Activated CD4-positive, alpha-beta T cell treated with anti-CD3 and anti-CD28 coated beads, Interleukin-2, amount 10 ng/mL, durations not matched to agents 7 days and 5 days (primary cell): ENCODE measurements at places on chromosomes 5 and 9.
A peak's percentile ranks its signal among the peaks of the same experiment; 100 is the strongest.

DNA sequence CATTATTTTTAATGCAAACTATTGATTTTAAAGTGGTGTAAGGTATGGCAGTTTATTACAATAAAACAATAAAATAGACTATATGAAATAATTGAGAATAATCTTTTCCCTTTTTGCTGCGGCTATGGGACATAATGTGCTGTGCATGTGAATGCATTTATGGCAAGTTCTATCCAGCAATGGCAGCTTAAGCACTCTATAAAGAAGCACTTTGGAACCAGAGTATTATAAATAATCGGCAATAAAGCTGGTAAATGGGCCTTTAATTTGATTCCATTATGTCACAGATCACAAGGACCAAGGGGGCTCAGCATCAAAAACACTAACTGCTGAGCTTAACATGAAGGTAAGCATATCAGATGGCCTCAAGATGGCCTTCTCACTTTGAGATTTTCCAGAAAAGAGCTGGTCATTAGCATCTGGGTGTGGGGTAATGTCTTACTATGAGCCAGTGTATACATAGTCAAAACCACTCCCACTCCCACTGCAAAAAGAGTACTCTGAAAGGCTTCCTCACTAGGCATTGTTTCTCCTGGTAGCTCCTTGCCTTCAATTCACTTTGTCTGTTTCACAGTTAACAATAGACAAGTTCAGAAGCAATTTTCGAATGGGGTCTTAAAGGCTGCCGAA lies 97.1 kb upstream of the ASTN2 start:
- H3K4me3 ChIP-seq: no peak overlapping the region
- no peaks in the 10 kb centered on the region for H3K27me3 ChIP-seq
- DNase-seq: no peak
- H3K36me3 ChIP-seq: no peaks in the 10 kb centered on the region

DNA sequence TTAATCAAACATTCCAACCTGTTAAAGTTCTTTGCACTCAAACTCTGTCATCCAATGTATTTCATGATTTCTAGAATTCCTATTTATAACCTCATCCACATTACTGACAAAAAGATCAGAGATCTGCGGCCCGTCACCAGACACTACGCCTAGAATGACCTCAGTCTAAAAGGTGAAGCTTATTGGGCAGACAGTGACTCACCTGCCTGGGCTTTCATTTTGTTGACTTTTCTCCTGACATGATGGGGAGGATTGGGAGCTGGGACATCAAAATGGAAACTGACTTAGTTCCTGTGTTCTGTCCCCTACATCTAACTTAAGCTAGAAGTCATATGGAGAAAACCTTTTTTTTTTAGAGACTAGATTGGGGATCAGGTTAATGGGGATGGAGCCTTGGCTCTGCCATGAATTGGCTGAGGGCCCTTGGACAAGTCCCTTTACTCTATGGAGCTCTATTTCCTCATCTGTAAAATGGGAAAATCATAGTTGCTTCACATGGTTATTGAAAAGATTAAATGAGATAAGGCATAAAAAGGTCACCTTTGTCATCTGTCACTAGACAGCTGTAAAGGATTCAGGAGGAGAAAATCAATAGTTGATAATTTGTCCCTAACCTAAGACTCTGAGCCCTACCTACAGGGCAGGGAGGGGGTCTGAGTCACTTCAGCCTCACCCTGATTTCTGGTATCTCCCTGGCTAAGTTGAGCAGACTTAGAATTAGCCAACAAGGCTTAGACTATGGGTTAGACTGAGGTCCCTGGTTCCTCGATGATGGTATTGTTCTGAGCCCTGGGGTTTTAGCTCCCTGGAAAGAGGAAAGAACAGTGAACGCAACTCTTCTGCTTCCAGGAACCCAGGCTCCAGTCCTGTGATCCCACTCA lies 224.8 kb upstream of the TBC1D2 start:
- H3K27me3 ChIP-seq: peaks cover 5% of the 10 kb centered on the region
- no peaks in the 10 kb centered on the region for H3K36me3 ChIP-seq
- DNase-seq: no peak
- no peak overlapping the region for H3K27ac ChIP-seq

DNA sequence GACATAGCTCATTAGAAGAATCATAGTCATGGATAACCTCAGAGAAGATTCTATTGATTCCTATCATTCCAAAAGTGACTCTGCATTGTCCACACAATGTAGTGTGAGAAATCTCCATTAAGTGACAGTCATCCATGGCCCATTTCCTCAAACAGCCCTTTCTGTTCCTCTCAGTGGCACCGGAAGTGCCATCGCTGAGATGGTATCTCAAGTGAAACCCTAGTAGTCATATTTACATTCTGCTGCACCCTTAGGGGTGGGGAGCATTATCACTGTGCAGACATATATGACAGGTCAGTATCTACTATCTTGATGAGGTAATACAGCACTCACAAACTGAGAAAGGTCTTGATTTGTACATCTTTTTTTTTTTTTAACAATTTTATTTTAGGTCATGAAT lies 55.4 kb upstream of the MIER3 start:
- H3K4me1 ChIP-seq: no peaks in the 10 kb centered on the region
- H3K27me3 ChIP-seq: peaks cover 3% of the 10 kb centered on the region
- no peak overlapping the region for H3K27ac ChIP-seq
- H3K4me3 ChIP-seq: no peak overlapping the region

DNA sequence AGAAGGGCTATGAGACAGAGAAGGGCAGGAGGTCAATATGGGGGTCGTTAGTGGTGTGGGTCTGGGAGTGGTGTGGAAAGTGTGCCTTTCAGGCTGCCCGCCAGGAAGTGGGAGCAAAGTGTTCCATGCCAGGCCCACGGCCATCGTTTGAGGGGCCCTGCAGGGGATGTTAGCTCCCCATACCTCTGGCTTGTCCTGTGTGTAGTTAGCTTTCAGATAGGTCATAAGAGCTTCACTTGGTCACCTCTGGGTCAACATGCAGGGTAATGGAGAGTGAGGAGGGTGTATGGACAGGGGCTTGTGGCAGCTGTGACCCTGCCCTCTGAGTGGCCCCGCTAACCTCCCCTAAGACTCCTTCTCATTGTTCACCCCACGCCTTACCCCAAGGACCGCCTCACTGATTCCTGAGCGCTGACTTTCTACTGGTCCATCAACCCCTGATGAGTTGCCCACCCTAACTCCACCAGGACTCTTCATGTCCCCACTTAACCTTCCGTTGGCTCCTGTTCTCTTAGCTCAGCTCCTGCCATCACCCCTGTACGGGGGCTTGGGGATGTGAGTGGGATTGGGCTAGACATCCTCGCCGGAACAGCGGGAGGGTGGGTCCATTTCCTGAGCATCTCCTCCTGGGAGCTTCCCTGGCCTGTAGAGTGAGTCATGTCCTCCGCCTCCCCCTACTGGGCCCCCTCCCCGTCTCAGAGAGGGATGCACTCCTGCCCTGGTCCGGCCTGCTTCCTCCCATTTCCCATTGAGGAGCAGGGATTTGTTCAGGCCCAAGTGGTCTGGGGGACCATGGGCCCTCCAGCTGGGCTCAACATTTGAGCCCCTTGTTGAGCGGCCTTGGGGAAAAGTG lies 125.7 kb downstream of the FGF18 start:
- no peak overlapping the region for H3K4me3 ChIP-seq
- H3K4me1 ChIP-seq: no peaks in the 10 kb centered on the region
- no peaks in the 10 kb centered on the region for H3K27me3 ChIP-seq
- no peaks in the 10 kb centered on the region for H3K36me3 ChIP-seq
- H3K27ac ChIP-seq: no peak overlapping the region

DNA sequence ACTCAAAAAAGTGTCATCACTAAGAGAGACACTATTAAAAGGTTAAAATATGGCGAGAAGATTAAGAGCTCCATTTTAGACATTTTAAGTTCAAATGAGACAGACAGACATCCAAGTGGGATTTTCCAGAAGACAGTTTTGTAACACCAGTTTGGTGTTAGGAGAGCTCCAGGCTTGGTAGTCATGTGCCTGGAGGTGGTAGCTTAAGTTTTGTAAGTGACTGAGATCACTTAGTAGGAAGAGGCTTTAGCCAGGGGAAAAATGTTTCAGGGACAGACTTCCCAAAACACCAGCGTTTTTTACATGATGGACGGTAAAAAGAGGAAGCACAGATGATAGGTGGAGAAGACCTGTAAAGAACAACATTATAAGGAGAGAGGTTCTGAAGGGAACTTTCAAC lies 150.3 kb downstream of the GIN1 start:
- no peak overlapping the region for H3K27ac ChIP-seq
- no peaks in the 10 kb centered on the region for H3K27me3 ChIP-seq
- no peak for DNase-seq
- H3K4me3 ChIP-seq: no peak overlapping the region

DNA sequence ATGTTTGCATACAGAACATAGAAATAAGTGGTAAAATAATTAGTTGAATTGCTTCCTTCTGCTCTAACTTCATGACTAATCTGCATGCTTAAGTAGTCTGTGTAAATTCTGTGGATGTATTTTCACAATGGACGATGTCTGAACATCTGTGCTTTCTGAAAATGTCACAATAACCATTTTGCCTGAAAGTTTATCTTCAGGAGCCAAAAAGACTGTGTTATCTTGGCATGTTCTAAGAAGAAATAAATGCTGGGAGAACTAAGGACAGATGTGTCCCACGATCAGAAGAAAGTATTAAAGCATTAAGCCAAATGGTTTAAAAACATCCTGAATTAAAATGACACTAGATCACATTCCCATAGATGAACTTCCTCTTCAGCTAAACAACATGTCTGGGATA lies 397.6 kb downstream of the SPOCK1 start:
- no peaks in the 10 kb centered on the region for H3K27me3 ChIP-seq
- H3K4me3 ChIP-seq: no peak overlapping the region
- H3K36me3 ChIP-seq: no peaks in the 10 kb centered on the region
- no peaks in the 10 kb centered on the region for H3K4me1 ChIP-seq
- no peak for DNase-seq
- H3K27ac ChIP-seq: no peak overlapping the region

- peaks cover 30% of the 10 kb centered on the region for H3K4me1 ChIP-seq
- peaks cover 90% of the 10 kb centered on the region for H3K27me3 ChIP-seq
- H3K4me3 ChIP-seq: peak overlapping the region; percentile 27
- DNase-seq: no peak
- peaks cover 3% of the 10 kb centered on the region for H3K36me3 ChIP-seq
- H3K27ac ChIP-seq: peak overlapping the region; percentile 74
Measured at GRCh38 chr5:116573279-116573701, 1.3 kb downstream of the SEMA6A start.

- no peaks in the 10 kb centered on the region for H3K36me3 ChIP-seq
- H3K4me3 ChIP-seq: no peak overlapping the region
- H3K4me1 ChIP-seq: no peaks in the 10 kb centered on the region
- H3K27ac ChIP-seq: no peak overlapping the region
Measured at GRCh38 chr9:34862043-34862442, 96.0 kb upstream of the PHF24 start.

DNA sequence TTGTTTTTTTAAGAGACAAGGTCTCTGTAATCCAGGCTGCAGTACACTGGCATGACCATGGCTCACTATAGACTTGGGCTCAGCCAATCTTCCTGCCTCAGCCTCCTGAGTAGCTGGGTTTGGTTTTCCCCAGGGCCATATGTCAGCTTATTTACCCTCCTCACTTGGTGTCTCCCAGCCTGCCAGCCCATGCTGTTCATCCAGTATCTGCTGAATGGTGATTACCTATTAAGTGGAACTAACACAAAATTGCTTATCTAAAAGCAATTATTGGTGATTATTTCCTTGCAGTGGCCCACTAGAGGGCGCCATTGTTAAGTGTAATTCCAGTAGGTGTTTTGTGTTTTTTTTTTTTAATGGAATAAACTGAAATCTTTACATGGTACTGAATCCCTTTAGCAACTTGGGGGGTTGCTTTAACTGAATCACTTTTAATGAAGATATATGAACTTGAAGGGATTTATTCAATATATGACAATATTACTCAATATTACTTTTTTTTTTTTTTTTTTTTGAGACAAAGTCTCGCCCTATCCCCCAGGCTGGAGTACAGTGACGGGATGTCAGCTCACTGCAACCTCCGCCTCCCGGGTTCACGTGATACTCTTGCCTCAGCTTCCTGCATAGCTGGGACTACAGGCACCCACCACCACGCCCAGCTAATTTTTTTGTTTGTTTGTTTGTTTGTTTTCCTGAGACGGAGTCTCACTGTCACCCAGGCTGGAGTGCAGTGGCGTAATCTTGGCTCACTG lies 13.8 kb downstream of the EXOSC2 start:
- no peak overlapping the region for H3K4me3 ChIP-seq
- no peak overlapping the region for H3K27ac ChIP-seq
- H3K36me3 ChIP-seq: peaks cover 20% of the 10 kb centered on the region
- H3K27me3 ChIP-seq: no peaks in the 10 kb centered on the region
- peak; percentile 84 for DNase-seq

DNA sequence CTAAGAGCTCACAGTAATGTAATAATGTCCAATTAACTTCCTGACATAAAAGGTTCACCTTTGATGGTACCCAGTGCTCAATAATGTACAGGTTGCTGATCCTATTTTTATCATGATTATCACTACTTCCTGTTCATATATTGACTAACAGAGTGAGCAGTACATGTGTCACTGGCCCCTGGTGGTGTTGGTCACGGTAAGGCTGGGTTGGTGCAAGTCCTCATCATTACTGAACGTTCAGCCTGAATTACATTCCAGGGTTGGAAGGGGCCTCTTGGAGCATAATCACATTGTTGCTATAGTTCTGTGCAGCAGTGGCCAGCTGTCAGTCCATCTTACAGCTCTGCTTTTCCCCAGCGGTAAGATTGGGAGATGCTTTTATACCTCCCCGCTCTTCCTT lies 24.2 kb upstream of the CKMT2 start:
- no peaks in the 10 kb centered on the region for H3K27me3 ChIP-seq
- no peak overlapping the region for H3K27ac ChIP-seq
- H3K36me3 ChIP-seq: no peaks in the 10 kb centered on the region
- no peaks in the 10 kb centered on the region for H3K4me1 ChIP-seq

DNA sequence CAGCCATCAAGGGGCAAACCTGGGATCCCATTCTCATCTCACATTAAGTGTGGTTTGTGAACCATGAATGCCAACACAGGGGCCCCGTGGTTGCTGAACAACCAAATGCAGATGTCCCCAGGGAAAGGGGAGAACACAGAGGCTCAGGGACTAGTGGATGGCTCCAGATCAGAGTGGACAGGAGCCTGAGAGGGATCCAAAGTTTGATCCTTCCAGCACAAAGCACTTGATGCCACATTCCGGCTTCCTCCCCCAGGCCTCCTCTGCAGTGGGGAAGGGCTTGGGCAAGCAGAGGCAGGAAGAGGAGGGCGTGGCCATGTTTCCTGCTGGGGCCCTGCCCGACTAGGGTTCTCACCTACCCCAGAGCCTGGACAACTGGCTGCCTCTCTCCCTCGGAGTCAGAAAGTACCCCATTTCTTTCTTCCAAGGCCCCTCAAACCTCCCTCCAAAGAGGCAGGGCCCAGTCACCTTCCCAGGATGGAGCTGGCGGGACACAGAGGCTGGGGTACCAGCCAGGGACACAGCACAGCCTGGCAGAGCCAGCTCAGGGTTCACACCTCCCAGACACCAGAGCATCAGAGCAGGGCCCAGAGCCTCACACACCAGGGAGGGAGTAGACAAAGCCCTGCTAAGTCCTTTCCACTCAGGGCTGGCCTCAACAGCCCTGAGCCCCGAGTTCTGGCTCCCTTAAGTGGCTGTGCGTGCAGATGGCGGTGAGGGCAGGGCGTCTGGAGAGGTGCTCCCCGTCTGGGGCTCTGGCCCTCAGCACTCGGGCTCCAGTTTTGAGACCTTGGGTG lies 4.3 kb upstream of the RNF44 start:
- H3K36me3 ChIP-seq: peaks cover 10% of the 10 kb centered on the region
- DNase-seq: peak; percentile 82
- peak overlapping the region; percentile 93 for H3K27ac ChIP-seq
- peaks cover 65% of the 10 kb centered on the region for H3K4me1 ChIP-seq
- no peaks in the 10 kb centered on the region for H3K27me3 ChIP-seq
